H1 (cell line): ENCODE measurements at places on chromosomes 7 and 10. TPM values are rescaled to one million over a fixed set of nuclear protein-coding genes. Genes with fewer than 3 reads are reported as not detected.

PHKG1 gene
- 0.61 TPM in 1 of 2 replicates, not detected in the other for total RNA-seq

ZNF365 gene
- 0.42 and 0.43 TPM in 2 replicates for total RNA-seq

GPRIN2 gene
- total RNA-seq, result 17.8 and 18.6 TPM in 2 replicates

RPEL1 gene
- total RNA-seq, result not detected in 2 replicates

AOAH gene
- total RNA-seq, result 0.55 TPM in 1 of 2 replicates, not detected in the other

HOXA9 gene
- not detected in 2 replicates for total RNA-seq

ZNF37A gene
- 12.2 and 12.7 TPM in 2 replicates for total RNA-seq

UCN3 gene
- not detected in 2 replicates for total RNA-seq

MACROH2A2 gene
- 7.8 and 7.9 TPM in 2 replicates for total RNA-seq

IDI2 gene
- total RNA-seq, result not detected in 2 replicates

CYP2C18 gene
- total RNA-seq, result 0.13 TPM in 1 of 2 replicates, not detected in the other

SH3PXD2A gene
- total RNA-seq, result 15.3 and 16.3 TPM in 2 replicates

GRCh38 chr7:132022188-132022587 lies 465.8 kb upstream of the PODXL start:
- no peaks in the 10 kb centered on the region for H3K36me3 ChIP-seq
- no peak overlapping the region for H3K27ac ChIP-seq
- no peak for DNase-seq

GRCh38 chr10:3981300-3981699 lies 196.3 kb upstream of the KLF6 start:
- DNase-seq, result no peak
- no peak overlapping the region for H3K4me3 ChIP-seq
- H3K27me3 ChIP-seq, result no peaks in the 10 kb centered on the region
- no peak overlapping the region for H3K27ac ChIP-seq
- no peaks in the 10 kb centered on the region for H3K36me3 ChIP-seq

DNA sequence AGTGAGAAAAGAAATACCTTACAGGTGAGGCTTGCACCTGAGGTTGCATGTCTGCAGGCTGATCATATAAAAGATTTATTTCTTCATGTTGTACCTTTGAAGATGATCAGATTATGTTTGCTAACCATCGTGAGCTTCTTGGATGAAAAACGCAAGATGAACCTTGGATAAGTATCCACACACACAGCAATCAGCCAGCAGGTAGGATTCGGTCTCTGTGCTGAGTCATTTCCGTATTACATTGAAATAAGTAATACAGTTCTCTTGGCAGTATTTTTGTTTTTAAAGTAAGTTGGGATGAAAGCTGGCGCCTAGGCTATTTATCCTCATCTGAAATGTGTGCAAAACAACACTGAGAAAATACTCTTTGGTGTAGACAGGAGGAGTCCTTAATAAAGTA lies 109.0 kb upstream of the PRKCQ start:
- H3K27me3 ChIP-seq, result no peaks in the 10 kb centered on the region
- no peaks in the 10 kb centered on the region for H3K36me3 ChIP-seq
- no peak overlapping the region for H3K4me3 ChIP-seq

- H3K27me3 ChIP-seq, result no peaks in the 10 kb centered on the region
- no peak overlapping the region for H3K4me3 ChIP-seq
- no peaks in the 10 kb centered on the region for H3K36me3 ChIP-seq
- DNase-seq, result no peak
These were observed 137.7 kb downstream of the ZMIZ1 start for GRCh38 chr10:79206300-79207095.

GRCh38 chr10:52568309-52568708 lies 204.3 kb downstream of the MBL2 start:
- H3K27me3 ChIP-seq, result no peaks in the 10 kb centered on the region
- H3K4me1 ChIP-seq, result no peaks in the 10 kb centered on the region
- H3K27ac ChIP-seq, result no peak overlapping the region
- no peaks in the 10 kb centered on the region for H3K36me3 ChIP-seq
- no peak overlapping the region for H3K4me3 ChIP-seq

DNA sequence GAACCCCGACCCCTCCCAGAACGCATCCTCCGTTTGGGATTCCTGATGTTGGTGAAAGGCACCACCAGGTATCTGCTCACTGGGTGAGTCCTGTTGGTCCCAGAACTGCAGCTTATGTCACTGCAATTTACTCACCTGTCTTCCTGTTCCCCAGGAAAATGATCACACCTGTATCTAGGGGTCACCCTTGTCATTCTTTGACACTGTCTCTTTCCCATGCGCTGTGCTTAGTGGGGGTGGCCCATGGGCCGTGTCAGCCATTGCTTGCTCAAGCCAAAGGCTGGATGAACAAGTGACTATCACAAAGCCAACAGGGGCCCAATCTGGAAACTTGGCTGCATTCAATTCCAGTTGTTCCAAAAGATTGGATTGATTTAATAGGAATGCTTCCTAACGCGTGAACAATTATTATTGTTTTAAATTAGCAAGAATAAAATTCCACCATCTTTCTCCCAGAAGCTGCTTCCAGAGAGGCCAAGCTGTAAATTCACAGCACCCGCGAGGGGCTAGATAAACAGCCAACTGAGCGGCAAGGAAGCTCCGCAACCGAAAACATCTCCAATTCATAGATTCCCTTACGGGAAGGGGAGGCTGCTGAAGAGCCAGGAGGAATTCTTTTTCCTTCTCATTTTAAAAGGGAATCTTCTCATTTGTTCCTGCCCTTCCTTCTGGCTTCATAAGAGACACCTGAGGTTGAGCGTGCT lies 134.8 kb upstream of the ZMIZ1 start:
- no peaks in the 10 kb centered on the region for H3K36me3 ChIP-seq
- no peak overlapping the region for H3K27ac ChIP-seq
- no peak for DNase-seq

DNA sequence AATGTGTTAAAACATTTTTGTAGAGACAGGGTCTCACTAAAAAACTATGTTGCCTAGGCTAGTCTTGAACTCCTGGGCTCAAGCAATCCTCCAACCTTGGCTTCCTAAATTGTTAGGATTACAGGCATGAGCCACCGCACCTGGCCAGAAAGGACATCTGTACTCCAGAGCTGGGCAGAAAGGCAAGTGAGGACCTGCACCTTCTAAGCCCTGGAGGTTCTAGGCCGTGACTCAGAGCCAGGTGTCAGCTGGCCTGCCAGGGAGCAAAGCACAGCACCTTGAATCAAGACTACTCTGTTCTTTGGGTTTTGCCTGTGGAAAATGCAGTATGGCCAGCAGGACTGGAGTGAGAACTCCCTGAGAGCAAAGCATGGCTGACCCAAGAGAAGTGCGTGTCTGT lies 396.5 kb downstream of the ADRA2A start:
- no peaks in the 10 kb centered on the region for H3K4me1 ChIP-seq
- H3K36me3 ChIP-seq, result no peaks in the 10 kb centered on the region; the same call in 1 of the 2 replicates
- H3K4me3 ChIP-seq, result no peak overlapping the region

GRCh38 chr10:127918572-127918971 lies 11.7 kb downstream of the PTPRE start:
- no peaks in the 10 kb centered on the region; the same call in 1 of the 2 replicates for H3K4me1 ChIP-seq
- H3K27me3 ChIP-seq, result no peaks in the 10 kb centered on the region
- H3K27ac ChIP-seq, result no peak overlapping the region
- H3K36me3 ChIP-seq, result no peaks in the 10 kb centered on the region
- H3K4me3 ChIP-seq, result no peak overlapping the region

GRCh38 chr10:132467464-132468149 lies 70.0 kb upstream of the INPP5A start:
- H3K27me3 ChIP-seq, result no peaks in the 10 kb centered on the region
- H3K27ac ChIP-seq, result no peak overlapping the region
- no peak for DNase-seq
- H3K4me3 ChIP-seq, result 0 out of 2 replicates have a peak overlapping the region, but pooled peaks have one; percentile 14
- H3K36me3 ChIP-seq, result no peaks in the 10 kb centered on the region

GRCh38 chr7:127588697-127589482 lies 679 bp downstream of the ARF5 start:
- H3K27me3 ChIP-seq, result peaks cover 22% of the 10 kb centered on the region
- peaks cover 13% of the 10 kb centered on the region for H3K36me3 ChIP-seq
- H3K4me3 ChIP-seq, result peak overlapping the region; percentile 89
- peak; percentile 84 for DNase-seq

DNA sequence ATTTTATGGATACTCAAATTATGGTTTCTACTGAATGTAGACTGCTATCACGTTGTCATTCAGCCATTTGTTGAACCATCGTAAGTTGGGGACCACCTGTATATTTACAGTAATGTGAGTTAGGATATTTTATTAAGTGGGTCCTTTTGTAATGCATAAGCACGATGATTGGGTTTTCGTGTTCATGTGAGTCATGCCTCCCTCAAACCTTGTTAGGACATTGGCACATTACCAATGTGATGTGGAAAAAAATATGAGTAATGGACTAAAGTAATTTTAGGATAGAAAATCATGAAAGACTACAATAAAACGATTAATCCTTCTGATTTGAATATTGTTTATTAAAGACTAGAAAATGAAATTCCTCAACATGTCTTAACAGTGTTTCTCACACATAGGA lies 8.7 kb downstream of the SMC3 start:
- H3K27ac ChIP-seq, result no peak overlapping the region
- H3K4me3 ChIP-seq, result no peak overlapping the region
- peaks cover 75% of the 10 kb centered on the region for H3K36me3 ChIP-seq
- no peak for DNase-seq
- H3K4me1 ChIP-seq, result no peaks in the 10 kb centered on the region

DNA sequence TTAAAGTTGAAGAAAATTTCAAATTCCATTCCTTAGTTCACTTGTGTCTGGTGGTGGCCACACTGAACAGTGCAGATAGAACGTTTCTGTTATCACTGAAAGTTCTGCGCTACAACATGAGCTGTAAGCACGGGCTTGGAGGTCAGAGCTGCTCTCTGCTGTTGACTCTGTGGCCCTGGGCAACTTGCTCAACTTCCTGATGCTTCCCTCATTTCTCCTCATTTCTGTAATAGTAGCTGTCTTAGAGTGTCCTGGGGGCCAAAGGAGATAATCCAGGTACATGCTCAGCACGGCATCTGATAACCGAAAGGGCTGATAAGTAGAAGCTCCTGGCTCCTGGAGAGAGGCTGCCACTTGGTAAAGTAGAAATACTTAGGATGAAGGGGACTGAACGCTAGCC lies 92.3 kb upstream of the DUSP5 start:
- H3K36me3 ChIP-seq, result no peaks in the 10 kb centered on the region
- DNase-seq, result no peak
- H3K4me1 ChIP-seq, result peaks cover 4% of the 10 kb centered on the region
- no peaks in the 10 kb centered on the region for H3K27me3 ChIP-seq

- H3K27me3 ChIP-seq, result no peaks in the 10 kb centered on the region
- H3K4me1 ChIP-seq, result no peaks in the 10 kb centered on the region
- H3K36me3 ChIP-seq, result no peaks in the 10 kb centered on the region
- H3K27ac ChIP-seq, result no peak overlapping the region
- no peak overlapping the region for H3K4me3 ChIP-seq
- DNase-seq, result no peak
These were observed 58.4 kb downstream of the MAPK8 start for GRCh38 chr10:48364659-48365405.

- no peaks in the 10 kb centered on the region for H3K36me3 ChIP-seq
- no peak for DNase-seq
- no peak overlapping the region for H3K27ac ChIP-seq
- H3K27me3 ChIP-seq, result no peaks in the 10 kb centered on the region
These were observed 38.1 kb downstream of the ADRA2A start for GRCh38 chr10:111114758-111115500.
